ENCODE measurements at places on chromosomes 5 and 9.

GRCh38 chr5:179825655-179826182, 5.0 kb downstream of the SQSTM1 start:
- no peak for DNase-seq

- no peak for DNase-seq
These were observed at the start of gene SV2C for GRCh38 chr5:76082772-76083554. TSS of gene SV2C (plus strand) at chr5:76083383. CDS start at chr5:76131751, 48,368 bp downstream.

DNA sequence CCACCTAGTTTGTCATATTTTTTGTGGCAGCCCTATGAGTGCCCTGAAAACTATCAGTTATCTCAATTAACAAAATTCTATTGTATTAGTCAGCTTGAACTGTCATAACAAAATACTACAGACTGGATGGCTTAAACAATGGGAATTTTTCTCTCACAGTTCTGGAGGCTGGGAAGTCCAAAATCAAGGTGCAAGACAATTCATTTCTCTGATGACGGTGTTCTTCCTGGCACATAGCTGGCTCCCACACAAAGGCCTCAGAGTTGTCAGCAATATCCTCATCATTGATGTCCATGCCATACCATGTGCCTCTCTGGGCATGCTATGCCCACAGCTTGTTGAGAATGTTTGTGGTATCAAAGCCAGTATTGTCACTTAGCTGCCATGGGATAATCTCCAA, 691.9 kb downstream of the NR2F1-AS1 start:
- DNase-seq: no peak

GRCh38 chr5:133635051-133635450, 22.7 kb upstream of the FSTL4 start:
- no peak for DNase-seq

- DNase-seq: no peak
These were observed 61.7 kb downstream of the HMCN2 start for GRCh38 chr9:130327070-130327780.

GRCh38 chr5:127369796-127370195, 79.2 kb downstream of the MEGF10 start:
- no peak for DNase-seq

DNA sequence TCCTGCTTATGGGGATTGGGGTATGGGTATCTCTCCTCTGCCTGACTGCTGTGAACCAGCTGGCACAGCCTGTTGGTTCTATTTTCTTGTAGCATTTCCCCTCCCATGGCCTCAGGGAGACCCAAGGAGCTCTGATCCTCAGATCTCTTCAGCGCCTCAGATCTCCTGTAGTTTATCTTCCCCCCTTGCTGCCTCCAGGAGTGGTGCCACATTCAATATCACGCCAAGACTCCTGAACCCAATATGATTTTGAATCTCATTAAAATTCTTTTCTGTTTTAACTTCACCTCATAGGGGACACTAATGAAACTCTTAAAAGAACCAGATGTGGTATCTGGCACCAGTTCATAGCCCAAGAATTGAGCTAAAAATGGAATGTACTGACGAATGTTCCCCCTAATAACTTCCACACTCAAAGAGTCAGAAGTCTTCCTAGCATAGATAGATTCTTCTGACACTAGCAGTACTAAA, 59.6 kb upstream of the LIFR start:
- no peak for DNase-seq

- DNase-seq: no peak
These were observed 33.0 kb upstream of the PANK3 start for GRCh38 chr5:168612123-168612522.

DNA sequence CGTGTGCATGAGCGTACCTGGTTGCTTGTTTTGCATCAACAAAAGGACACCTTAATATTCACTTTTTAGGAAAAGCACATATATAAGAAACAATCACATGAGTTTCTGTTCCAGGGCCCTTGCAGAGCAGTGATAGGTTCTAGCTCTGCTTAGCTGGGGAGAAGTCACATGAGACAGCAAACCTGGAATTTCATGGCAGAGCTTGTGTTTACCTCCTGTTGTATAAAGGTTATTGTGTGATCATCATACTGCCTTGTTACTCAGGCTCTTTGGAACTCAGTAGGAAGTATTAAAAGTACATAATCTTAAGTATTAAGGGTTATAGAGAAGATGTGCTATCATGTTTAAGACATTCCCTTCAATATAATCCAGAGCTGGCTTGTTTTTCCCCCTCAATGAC, 18.0 kb upstream of the VLDLR start:
- no peak for DNase-seq

GRCh38 chr5:56294354-56294753, 61.2 kb upstream of the ANKRD55 start:
- no peak for DNase-seq

- no peak for DNase-seq
These were observed 46.6 kb downstream of the PTPN3 start for GRCh38 chr9:109451311-109452025.

DNA sequence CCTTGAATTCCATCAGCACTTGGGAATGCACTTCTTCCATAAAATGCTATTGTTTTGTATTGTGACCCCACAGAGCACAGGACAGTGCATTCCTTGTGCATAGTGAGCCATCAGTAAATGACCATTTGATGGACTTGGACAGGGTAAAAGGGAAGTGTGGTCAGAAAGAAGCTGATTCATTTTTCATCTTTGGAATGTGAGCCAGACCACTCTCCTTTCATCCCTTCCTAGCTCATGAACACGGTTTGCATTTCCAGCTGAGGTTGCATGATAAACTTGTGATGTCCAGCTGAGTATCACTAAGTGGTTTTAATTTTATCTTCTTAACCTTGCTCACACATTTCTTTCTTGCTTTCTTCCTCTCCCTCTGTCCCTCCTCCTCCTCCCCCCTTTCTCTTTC, 101.3 kb downstream of the NUDT12 start:
- DNase-seq: no peak

- DNase-seq: no peak
These were observed 197.8 kb upstream of the NREP start for GRCh38 chr5:111954516-111955395.

DNA sequence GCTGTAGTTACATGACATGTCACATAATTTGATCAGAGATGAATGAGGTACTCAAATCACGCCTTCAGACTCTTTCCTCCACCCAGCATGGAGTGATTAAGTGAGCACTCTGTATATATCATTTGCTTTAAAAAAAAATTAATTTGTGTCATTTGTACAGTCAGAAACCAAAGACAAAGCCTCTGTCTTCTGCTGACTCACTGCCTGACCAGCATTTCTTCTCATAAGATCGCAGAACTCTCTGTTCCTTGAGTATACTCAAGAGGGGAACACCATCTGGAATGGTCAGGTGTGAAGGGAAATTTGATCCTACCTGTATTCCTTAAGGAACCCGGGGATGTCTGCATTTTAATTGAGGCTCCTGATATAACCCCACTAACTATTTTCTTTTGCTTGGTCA, 254.4 kb downstream of the FAM114A2 start:
- no peak for DNase-seq

DNA sequence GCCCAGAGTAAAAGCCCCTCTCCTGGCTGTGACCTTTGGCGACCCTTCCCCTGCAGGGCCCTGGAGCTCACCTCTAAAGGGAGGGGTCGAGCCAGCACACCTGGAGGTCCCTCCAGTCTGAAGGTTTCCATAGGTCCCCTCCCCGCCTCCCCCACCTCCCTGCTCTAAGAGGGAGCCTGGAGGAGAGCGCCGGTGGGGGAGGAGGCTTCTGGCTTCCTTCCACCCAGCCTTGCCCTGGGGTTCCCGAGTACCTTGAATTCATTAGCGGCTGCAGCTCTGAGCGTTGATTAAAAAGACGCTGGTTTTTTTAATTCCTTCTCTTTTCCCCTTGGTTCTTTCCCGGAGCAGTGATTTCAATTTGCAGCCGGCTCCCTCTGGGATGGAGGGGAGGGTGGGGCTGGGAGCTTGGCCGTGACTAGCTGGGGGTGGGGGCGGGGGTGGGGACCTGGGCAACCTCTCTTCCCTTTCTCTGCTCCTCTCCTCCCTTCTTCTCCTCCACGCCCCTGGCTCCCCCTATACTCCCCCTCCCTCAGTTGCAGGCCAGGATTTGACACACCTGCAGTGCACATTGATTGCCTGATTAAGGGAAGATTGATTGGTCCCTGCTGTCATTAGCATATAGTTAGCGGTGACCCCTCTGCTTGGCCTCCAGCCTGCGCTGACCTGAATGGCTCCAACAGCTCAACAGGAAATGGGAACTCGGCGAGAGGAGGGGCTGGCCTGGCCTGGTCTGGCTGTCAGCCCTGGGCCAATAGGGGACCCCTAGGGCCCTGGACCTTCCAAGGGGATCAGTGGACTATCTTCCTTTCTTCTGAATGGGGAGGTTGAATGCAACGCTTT, 67.5 kb upstream of the RAPGEF1 start:
- DNase-seq: no peak

GRCh38 chr5:69468631-69469030, 24.0 kb upstream of the OCLN start:
- no peak for DNase-seq

GRCh38 chr5:112923148-112923917, 1.3 kb upstream of the REEP5 start:
- DNase-seq: no peak

DNA sequence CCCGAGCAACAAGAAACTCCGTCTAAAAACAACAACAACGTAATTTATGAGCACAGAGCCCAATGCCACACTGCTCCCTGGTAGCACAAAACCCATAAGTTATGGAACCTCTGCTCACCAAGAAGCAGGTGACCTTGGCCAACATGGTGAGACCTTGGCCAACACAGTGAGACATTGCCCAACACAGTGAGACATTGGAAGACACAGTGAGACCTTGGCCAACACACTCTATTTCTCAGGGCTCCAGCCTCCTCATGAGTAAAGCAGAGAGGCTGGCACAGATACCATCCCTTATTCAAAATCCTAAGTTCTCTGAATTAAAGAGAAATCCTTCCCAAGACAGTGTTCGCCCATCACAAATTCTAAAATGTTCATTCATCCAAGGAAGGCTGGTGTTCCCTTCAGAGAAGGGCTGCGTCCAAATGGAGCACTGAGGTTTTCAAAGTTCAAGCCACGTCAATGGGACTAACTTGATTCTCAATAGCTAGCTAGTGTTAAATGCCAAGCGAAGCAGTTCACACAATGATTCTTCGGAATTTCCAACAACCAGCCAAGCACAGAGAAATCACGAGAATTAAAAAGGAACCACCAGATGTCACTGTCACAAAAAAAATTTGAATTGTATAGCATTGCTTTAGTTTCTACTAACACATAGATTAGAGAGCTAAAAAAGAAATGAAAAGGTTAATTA, 29.5 kb downstream of the TTC39B start:
- peak; percentile 7 for DNase-seq

DNA sequence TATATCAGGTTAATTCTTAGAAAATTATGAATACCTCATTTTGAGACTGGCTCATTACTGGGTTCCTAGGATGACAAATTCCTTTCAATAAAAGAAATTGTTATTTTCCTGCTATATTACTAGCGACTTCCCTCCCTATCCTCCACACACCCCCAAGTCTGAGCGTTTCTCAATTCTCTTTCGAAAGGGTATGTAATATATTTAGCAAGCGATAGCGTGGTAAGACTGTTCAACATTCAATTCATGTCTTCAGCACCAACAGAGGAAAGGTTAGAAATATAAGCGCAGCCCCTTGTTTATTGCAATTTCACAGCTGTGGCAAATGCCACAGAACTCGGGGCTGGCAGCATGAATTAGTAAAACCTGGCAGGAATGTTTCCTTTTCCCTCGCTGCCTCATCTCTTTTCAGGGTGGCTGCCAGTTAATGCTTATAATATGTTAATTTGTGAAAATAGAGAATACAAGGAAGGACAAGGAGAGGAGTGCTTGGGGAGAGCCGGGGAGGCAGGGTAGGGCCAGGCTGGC, 152.7 kb upstream of the TBCA start:
- DNase-seq: no peak

- no peak for DNase-seq
These were observed 364.9 kb downstream of the ARRDC3 start for GRCh38 chr5:91018200-91018599.

DNA sequence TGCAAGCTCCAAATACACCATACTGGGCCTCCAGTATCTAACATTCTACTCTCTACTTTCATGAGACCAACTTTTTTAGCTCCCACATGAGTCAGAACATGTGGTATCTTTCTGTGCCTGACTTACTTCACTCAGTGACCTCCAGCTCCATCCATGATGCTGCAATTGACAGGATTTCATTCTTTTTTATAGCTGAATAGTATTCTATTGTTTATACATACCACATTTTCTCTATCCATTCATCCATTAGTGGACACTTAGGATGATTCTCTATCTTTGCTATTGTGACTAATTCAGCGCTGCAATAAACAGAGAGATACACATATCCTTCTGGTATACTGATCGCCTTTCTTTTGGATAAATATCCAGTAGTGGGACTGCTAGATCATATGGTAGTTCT, 68.5 kb downstream of the EPB41L4A start:
- DNase-seq: no peak

DNA sequence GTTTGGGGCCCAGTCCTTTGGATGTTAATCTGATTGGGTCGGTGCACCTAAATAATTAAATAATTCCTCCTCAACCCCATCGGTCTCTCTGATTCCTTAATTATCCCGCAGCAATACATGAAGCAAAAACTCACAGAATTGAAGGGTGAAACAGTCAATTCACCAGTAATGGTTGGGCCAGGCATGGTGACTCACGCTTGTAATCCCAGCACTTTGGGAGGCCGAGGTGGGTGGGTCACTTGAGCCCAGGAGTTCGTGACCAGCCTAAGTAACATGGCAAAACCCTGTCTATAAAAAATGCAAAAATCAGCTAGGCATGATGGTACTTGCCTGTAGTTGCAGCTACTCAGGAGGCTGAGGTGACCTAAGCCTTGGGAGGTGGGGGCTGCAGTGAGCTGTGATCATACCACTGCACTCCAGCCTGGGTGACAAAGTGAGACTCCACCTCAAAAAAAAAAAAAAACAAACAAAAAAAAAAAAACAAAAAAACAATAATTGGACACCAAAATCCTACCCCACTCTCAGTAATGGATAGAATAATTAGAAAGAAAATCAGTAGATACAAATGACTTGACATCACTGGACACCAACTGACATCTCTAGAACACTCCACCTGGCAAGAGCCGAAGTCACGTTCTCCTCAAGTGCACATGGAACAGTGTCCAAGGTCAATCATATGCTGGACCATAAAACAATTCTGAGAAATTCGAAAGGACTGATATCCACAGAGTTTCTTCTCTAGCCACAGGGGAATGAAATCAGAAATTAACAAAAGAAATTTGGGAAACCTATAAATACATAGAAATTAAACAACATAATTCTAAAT, 5.3 kb downstream of the ABO start:
- DNase-seq: no peak
